Upper lobe of left lung (tissue), 6 donors: ENCODE measurements at places on chromosomes 2 and 18. TPM values are rescaled to one million over a fixed set of nuclear protein-coding genes. Genes with fewer than 3 reads are reported as not detected.

GRCh38 chr2:144515696-144516410 is 4.1 kb downstream of the ZEB2 start:
- H3K36me3 ChIP-seq, result no peaks in the 10 kb centered on the region
- peak overlapping the region; percentile 65 for H3K4me3 ChIP-seq
- peaks cover 3% of the 10 kb centered on the region for H3K27me3 ChIP-seq
- H3K27ac ChIP-seq, result peak overlapping the region; percentile 98

GRCh38 chr2:172836827-172837226 is 101.2 kb downstream of the RAPGEF4 start:
- DNase-seq, result no peak
- H3K27ac ChIP-seq, result peak overlapping the region; percentile 64
- H3K27me3 ChIP-seq, result no peaks in the 10 kb centered on the region
- no peak overlapping the region for H3K4me3 ChIP-seq
- H3K36me3 ChIP-seq, result no peaks in the 10 kb centered on the region

GRCh38 chr2:218896501-218897393 is 16.1 kb downstream of the WNT10A start:
- no peak for DNase-seq
- peaks cover 33% of the 10 kb centered on the region for H3K27me3 ChIP-seq
- H3K27ac ChIP-seq, result no peak overlapping the region
- H3K4me1 ChIP-seq, result peaks cover 38% of the 10 kb centered on the region
- no peaks in the 10 kb centered on the region for H3K36me3 ChIP-seq

GRCh38 chr18:12995952-12996477 is 4.9 kb downstream of the CEP192 start:
- H3K4me1 ChIP-seq, result peaks cover 12% of the 10 kb centered on the region
- H3K27me3 ChIP-seq, result no peaks in the 10 kb centered on the region
- H3K4me3 ChIP-seq, result no peak overlapping the region
- no peak for DNase-seq
- peaks cover 6% of the 10 kb centered on the region for H3K36me3 ChIP-seq

DNA sequence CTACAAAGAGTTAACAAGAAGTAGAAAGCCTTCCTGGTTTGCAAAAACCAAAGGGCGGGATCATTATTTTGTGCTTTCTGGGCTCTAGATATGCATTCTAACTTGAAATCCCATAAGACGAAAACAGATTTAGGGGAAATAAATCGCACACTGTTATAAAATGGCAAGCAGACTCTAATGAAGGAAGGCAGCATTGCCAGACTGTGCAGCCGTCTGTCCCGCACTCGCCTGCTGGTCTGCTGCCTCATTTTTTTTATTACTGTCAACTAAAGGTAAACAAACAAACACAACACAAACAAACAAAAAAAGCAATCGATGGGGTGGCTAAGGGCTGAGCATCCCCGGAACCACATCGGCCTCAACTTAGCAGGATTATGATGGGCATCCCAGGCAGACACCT is 24.4 kb downstream of the ZNF521 start:
- no peak for DNase-seq
- H3K4me3 ChIP-seq, result no peak overlapping the region
- H3K4me1 ChIP-seq, result peaks cover 6% of the 10 kb centered on the region
- no peaks in the 10 kb centered on the region for H3K27me3 ChIP-seq

DNA sequence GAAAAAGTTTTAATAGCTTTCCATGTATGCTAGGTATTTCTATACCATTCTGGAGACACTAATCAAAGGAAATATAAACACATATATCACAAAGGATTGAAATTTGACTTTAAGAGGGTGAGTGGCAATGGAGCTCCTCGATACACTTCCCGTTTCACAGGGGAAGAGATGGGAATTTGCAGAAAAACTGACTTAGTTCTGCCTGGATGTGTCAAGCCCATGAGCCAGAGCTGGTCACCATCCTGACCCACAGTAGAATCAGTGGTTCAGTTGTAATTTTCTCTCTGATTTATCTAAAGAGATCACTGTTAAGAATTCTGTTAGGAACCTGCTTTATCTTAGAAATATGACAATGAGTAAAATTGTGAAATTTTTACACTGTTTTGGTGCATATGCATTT is 34.2 kb downstream of the PLCL1 start:
- peaks cover 4% of the 10 kb centered on the region for H3K4me1 ChIP-seq
- DNase-seq, result no peak
- H3K36me3 ChIP-seq, result no peaks in the 10 kb centered on the region
- no peaks in the 10 kb centered on the region for H3K27me3 ChIP-seq
- H3K27ac ChIP-seq, result peak overlapping the region; percentile 66

DNA sequence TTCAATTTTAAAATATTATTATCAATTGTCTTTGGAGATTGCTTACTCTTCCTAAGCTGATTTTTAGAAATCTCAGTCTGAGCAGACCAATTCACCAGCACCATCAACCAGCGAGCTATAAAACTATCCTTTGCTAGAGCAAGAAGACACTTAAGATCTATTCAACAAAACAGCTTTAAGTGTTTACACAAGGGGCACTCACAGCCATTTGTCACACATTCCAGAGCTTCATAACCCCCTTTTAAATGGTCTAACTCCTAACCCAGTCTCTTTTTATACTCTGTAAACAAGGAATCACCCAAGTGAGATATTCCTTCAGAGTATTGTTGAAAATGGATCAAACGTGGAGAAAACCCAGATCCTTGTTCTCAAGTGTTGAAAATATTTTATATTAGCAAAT is 1294.1 kb upstream of the CHAC2 start:
- no peak overlapping the region for H3K4me3 ChIP-seq
- H3K27me3 ChIP-seq, result no peaks in the 10 kb centered on the region
- H3K27ac ChIP-seq, result no peak overlapping the region
- no peaks in the 10 kb centered on the region for H3K4me1 ChIP-seq
- H3K36me3 ChIP-seq, result no peaks in the 10 kb centered on the region

- no peak overlapping the region for H3K27ac ChIP-seq
- no peak overlapping the region for H3K4me3 ChIP-seq
- H3K4me1 ChIP-seq, result peaks cover 8% of the 10 kb centered on the region
- no peaks in the 10 kb centered on the region for H3K36me3 ChIP-seq
Measured at GRCh38 chr2:42838133-42838532, 45.8 kb upstream of the HAAO start.

GRCh38 chr2:110873056-110873502 is 140.7 kb downstream of the ACOXL start:
- H3K4me1 ChIP-seq, result no peaks in the 10 kb centered on the region
- H3K27me3 ChIP-seq, result no peaks in the 10 kb centered on the region
- H3K4me3 ChIP-seq, result no peak overlapping the region
- H3K36me3 ChIP-seq, result no peaks in the 10 kb centered on the region

DNA sequence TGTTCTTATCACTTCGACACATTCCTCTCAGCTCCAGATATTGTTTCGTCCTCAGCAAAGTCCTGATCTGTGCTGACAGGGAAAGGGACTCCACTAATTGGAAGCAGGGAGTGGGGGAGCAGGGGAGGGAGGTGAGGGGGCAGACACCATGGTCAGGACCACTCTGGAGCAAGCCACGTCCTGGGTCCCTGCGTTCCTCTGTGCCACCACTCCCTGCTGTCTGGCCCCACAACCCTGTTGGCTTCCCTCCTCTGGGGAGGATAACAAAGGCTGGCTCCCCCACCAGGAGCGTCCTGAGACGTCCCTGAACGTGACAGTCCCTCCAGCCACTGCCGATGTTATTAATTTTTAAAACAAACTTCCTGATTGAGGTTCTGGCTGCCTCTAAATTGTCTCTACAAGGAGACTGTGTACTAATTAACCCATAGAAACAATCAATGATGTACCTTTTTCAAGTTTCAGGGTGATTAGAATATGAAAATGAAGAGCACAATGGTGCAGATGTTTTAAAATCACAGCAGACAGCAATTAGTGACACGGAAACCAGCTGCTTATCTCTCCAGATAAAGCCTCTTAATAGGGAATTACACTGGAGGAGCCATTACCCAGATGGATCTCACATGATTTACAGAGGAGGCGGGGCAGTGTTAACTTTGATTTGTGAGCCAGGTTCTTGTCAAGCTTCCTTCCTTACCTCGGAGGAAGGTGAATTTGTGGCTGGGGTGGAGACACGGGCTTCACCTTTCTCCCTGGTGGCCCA is 257.5 kb downstream of the SETBP1 start:
- H3K4me1 ChIP-seq, result peaks cover 4% of the 10 kb centered on the region
- H3K36me3 ChIP-seq, result no peaks in the 10 kb centered on the region
- DNase-seq, result no peak
- H3K27me3 ChIP-seq, result no peaks in the 10 kb centered on the region
- no peak overlapping the region for H3K4me3 ChIP-seq

- no peaks in the 10 kb centered on the region for H3K4me1 ChIP-seq
- no peaks in the 10 kb centered on the region for H3K36me3 ChIP-seq
- no peaks in the 10 kb centered on the region for H3K27me3 ChIP-seq
- no peak overlapping the region for H3K27ac ChIP-seq
- H3K4me3 ChIP-seq, result no peak overlapping the region
Measured at GRCh38 chr2:236799391-236800026, 229.9 kb downstream of the ACKR3 start.

- no peak overlapping the region for H3K4me3 ChIP-seq
- no peaks in the 10 kb centered on the region for H3K36me3 ChIP-seq
- no peaks in the 10 kb centered on the region for H3K4me1 ChIP-seq
- DNase-seq, result no peak
Measured at GRCh38 chr2:176612736-176613135, 343.5 kb downstream of the MTX2 start.

DNA sequence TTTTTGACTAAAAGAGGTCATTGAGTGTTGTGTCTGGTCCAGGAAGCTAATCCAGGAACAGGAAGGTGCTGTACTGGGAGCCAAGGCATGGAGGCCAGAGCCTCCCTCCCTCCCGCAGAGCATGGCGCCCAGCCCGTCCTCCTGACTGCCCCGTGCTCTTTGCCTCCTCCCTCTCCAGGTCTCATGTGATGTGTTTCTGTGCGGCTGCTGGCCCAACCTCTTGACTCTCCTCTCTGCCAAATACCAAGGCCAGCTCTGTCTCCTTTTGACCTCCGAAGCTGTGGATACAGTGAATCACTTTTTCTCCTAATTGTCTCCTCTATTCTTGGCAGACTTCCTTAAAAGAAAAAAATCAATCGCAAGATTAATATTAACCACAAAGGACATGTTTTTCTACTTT is 284.1 kb downstream of the PHLPP1 start:
- no peak overlapping the region for H3K27ac ChIP-seq
- H3K4me1 ChIP-seq, result no peaks in the 10 kb centered on the region
- H3K36me3 ChIP-seq, result no peaks in the 10 kb centered on the region
- H3K27me3 ChIP-seq, result no peaks in the 10 kb centered on the region
- H3K4me3 ChIP-seq, result no peak overlapping the region

- H3K4me1 ChIP-seq, result no peaks in the 10 kb centered on the region
- DNase-seq, result no peak
- H3K27ac ChIP-seq, result peak overlapping the region; percentile 39
- no peaks in the 10 kb centered on the region for H3K36me3 ChIP-seq
Measured at GRCh38 chr2:203869223-203870042, 1.9 kb downstream of the CTLA4 start.

Gene SPC25
- total RNA-seq, result 1.3 TPM

Gene MAP2
- 29.8 TPM for total RNA-seq

Gene FAM237A
- not detected for total RNA-seq

Gene CCL20
- 8.6 TPM for total RNA-seq

Gene PROKR1
- 0.06 TPM for total RNA-seq

Gene CKAP2L
- total RNA-seq, result 2.0 TPM

Gene TEX261
- 31.5 TPM for total RNA-seq
